ENCODE measurements at places on chromosomes 16 and 17. TPM values are rescaled to one million over a fixed set of nuclear protein-coding genes. Genes with fewer than 3 reads are reported as not detected.

GRCh38 chr16:87320510-87321227 lies 3.5 kb upstream of the C16orf95 start:
- peaks cover 8% of the 10 kb centered on the region for H3K4me1 ChIP-seq
- no peaks in the 10 kb centered on the region for H3K27me3 ChIP-seq
- no peak for DNase-seq
- no peak overlapping the region for H3K4me3 ChIP-seq
- no peaks in the 10 kb centered on the region for H3K36me3 ChIP-seq

GRCh38 chr16:72673118-72673517 lies 374.8 kb downstream of the ZFHX3 start:
- no peaks in the 10 kb centered on the region for H3K36me3 ChIP-seq
- H3K4me3 ChIP-seq: no peak overlapping the region
- no peak for DNase-seq
- H3K27me3 ChIP-seq: no peaks in the 10 kb centered on the region
- H3K27ac ChIP-seq: no peak overlapping the region

GRCh38 chr17:81580481-81580880 lies 28.3 kb upstream of the FAAP100 start:
- peaks cover 60% of the 10 kb centered on the region for H3K36me3 ChIP-seq
- no peaks in the 10 kb centered on the region for H3K27me3 ChIP-seq
- H3K4me1 ChIP-seq: no peaks in the 10 kb centered on the region
- no peak overlapping the region for H3K4me3 ChIP-seq

- H3K4me3 ChIP-seq: no peak within 1 kb of the TSS
- H3K27ac ChIP-seq: no peak within 1 kb of the TSS
- no peak for DNase-seq
- H3K4me1 ChIP-seq: peaks cover 15% of the 10 kb centered on the region
Measured at GRCh38 chr16:2236337-2237101, at the start of gene DNASE1L2. DNASE1L2 (plus strand) TSS chr16:2236444; CDS start chr16:2236817, 373 bp downstream.

- H3K27ac ChIP-seq: no peak overlapping the region
- H3K4me1 ChIP-seq: no peaks in the 10 kb centered on the region
- H3K4me3 ChIP-seq: no peak overlapping the region
- DNase-seq: no peak
Measured at GRCh38 chr17:50261051-50261915, 13.0 kb upstream of the TMEM92 start.

Gene AANAT
- total RNA-seq: 0.94 TPM

Gene ABCC3
- 0.44 TPM for total RNA-seq
